Muscle of leg (tissue), 16 donors: ENCODE measurements at places on chromosomes 5 and 9. TPM values are rescaled to one million over a fixed set of nuclear protein-coding genes. Genes with fewer than 3 reads are reported as not detected.
A peak's percentile ranks its signal among the peaks of the same experiment; 100 is the strongest.

The PDZD2 gene
- polyA plus RNA-seq, result 12.6 TPM

GRCh38 chr9:73531658-73532057 lies 380.0 kb downstream of the ANXA1 start:
- H3K36me3 ChIP-seq, result no peaks in the 10 kb centered on the region
- DNase-seq, result no peak
- H3K4me1 ChIP-seq, result no peaks in the 10 kb centered on the region
- no peak overlapping the region for H3K4me3 ChIP-seq
- H3K27ac ChIP-seq, result no peak overlapping the region

GRCh38 chr5:169253071-169253470 lies 47.9 kb downstream of the SLIT3 start:
- H3K36me3 ChIP-seq, result no peaks in the 10 kb centered on the region
- H3K4me3 ChIP-seq, result no peak overlapping the region
- H3K27ac ChIP-seq, result no peak overlapping the region
- H3K27me3 ChIP-seq, result no peaks in the 10 kb centered on the region
- no peak for DNase-seq

GRCh38 chr9:33024126-33024965 lies 727 bp upstream of the DNAJA1 start:
- H3K36me3 ChIP-seq, result peaks cover 32% of the 10 kb centered on the region
- H3K27ac ChIP-seq, result peak overlapping the region; percentile 97

DNA sequence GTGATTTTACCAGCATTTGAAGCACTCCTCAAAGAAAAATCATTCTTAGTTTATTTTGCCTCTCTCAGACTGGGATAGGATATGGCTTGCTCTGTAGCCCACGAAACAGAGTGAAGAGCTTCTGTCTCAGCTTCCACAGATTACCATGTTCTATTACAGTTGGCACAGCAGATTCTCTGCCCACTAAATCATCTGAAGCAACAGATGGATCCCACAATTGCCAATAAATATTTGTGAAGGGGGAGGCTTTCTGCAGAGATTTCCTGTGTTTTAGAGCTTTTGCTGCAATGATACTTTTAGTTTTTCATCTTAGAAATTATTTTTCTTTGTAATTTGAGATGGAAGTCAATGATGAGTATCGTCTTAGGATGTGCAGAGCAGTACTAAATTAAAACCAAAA lies 12.3 kb upstream of the MAP3K1 start:
- H3K27ac ChIP-seq, result no peak overlapping the region
- H3K36me3 ChIP-seq, result no peaks in the 10 kb centered on the region
- peak; percentile 56 for DNase-seq
- no peaks in the 10 kb centered on the region for H3K27me3 ChIP-seq

The SLC4A9 gene
- polyA plus RNA-seq, result not detected

GRCh38 chr9:16753256-16753655 lies 117.2 kb downstream of the BNC2 start:
- H3K4me3 ChIP-seq, result no peak overlapping the region
- H3K27me3 ChIP-seq, result no peaks in the 10 kb centered on the region
- no peak for DNase-seq
- H3K4me1 ChIP-seq, result no peaks in the 10 kb centered on the region
- no peaks in the 10 kb centered on the region for H3K36me3 ChIP-seq
- H3K27ac ChIP-seq, result no peak overlapping the region

DNA sequence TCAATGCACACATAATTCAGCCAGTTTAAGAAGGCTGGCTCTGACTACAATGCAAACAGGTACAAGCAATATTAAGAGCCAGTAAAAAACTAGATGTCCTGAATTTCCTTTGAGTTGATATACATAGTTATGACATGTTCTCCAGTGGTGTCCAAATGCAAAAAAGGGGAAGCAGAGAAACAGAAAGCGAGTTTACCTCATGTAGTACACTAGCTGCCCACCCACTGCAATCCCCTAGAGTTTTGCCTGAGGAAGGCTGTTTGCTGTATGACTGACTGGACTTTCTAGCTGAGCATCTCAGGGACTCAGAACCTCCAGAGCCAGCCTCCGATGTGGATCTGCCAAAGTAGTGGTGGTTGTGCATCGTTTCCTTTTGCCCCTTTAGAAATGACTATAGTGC lies 44.8 kb upstream of the SLC1A3 start:
- no peaks in the 10 kb centered on the region for H3K27me3 ChIP-seq
- no peak overlapping the region for H3K4me3 ChIP-seq
- H3K4me1 ChIP-seq, result no peaks in the 10 kb centered on the region
- H3K27ac ChIP-seq, result no peak overlapping the region

GRCh38 chr5:93331241-93331640 lies 249.8 kb downstream of the NR2F1-AS1 start:
- H3K27me3 ChIP-seq, result no peaks in the 10 kb centered on the region
- H3K4me1 ChIP-seq, result no peaks in the 10 kb centered on the region
- no peaks in the 10 kb centered on the region for H3K36me3 ChIP-seq
- H3K4me3 ChIP-seq, result no peak overlapping the region

DNA sequence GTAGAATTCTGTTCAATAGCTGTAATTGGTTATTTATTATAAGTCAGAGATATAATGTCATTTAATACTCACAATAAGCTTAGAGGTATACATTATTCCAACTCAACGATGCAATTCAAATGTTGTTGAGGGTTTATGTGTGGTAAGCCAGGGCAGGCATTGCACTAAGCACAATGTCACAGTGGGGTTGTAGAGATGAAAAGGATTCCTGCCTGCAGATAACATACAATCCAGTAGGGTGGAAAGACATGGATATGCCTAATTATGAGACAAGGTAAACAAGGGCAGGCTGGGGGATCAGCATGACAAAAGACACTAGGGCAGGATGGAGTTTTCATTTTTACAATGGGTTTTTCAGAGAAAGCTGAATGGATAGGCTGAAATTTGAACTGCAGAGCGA lies 98.7 kb upstream of the PALM2AKAP2 start:
- H3K27ac ChIP-seq, result no peak overlapping the region
- H3K4me1 ChIP-seq, result no peaks in the 10 kb centered on the region
- no peaks in the 10 kb centered on the region for H3K36me3 ChIP-seq
- H3K27me3 ChIP-seq, result no peaks in the 10 kb centered on the region
- no peak overlapping the region for H3K4me3 ChIP-seq

DNA sequence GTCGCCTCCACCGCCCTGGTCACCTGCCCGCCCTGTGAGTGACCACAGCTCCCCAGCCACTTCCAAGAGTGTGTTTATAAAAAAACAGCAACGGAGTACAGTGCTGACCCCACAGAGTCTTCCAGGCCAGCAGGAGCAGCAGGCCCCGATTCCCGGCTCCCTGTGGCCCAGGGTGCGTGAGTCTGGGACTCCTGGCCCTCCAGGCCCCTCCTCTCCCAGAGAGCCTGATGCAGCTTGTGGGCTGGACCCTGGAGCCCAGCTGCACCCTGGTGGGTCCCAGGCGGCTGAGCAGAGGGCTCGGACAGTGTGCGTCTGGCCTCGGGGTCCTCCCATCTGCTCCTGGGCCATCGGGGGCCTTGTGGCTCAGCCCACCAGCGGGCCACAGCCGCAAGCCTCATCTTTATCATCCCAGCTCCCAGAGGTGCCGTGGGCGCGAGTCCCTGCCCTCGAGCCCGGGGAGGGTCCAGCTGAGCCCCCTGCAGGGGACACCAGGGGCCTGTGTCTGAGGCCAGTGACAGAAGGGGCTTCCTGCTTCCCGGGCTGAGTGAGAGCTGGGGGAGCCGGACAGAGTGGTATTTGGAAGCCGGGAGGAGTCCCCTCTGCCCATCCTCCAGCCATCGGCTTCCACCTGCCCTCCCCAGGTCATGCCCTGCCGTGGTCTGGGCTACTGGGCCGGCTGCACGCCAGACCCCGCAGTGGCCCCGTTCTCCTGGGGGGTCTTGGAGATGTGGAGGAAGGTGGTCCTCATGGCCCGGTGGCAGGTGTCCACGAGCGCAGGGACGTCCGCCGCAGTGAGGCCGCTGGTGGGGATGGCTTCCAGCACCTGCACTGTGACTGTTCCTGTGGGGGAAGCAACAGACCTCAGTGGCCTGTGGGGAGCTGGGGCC lies 10.6 kb downstream of the EGFL7 start:
- no peaks in the 10 kb centered on the region for H3K27me3 ChIP-seq
- H3K27ac ChIP-seq, result no peak overlapping the region

- peak; percentile 60 for DNase-seq
- H3K4me3 ChIP-seq, result peak overlapping the region; percentile 74
- peaks cover 8% of the 10 kb centered on the region for H3K4me1 ChIP-seq
- H3K27ac ChIP-seq, result peak overlapping the region; percentile 89
- H3K27me3 ChIP-seq, result no peaks in the 10 kb centered on the region
Observed at GRCh38 chr5:123512611-123513461, 859 bp downstream of the CSNK1G3 start.

The THBS4 gene
- 839 TPM for polyA plus RNA-seq

DNA sequence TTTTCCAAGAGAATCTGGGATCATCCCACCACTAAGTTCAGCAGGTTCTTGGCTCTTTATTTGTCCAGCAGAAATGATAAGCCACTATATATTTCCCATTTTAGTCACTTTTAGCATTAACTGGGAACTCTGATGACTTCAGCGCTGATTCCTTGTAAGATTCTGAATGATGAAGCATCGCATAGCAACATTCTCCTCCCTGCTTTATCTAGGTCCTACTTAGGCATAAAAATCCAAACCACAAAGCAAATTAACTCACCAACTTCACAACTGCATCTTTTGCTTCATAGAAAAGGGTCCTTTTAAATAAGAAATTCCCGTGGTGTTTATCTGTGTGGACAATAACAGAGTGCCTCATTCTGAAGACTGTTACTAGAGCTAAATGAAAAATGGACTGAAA lies 203.9 kb downstream of the SAXO1 start:
- no peak for DNase-seq
- no peak overlapping the region for H3K4me3 ChIP-seq
- H3K27ac ChIP-seq, result no peak overlapping the region
